ENCODE measurements at places on chromosomes 7 and 10.
A peak's percentile ranks its signal among the peaks of the same experiment; 100 is the strongest.

DNA sequence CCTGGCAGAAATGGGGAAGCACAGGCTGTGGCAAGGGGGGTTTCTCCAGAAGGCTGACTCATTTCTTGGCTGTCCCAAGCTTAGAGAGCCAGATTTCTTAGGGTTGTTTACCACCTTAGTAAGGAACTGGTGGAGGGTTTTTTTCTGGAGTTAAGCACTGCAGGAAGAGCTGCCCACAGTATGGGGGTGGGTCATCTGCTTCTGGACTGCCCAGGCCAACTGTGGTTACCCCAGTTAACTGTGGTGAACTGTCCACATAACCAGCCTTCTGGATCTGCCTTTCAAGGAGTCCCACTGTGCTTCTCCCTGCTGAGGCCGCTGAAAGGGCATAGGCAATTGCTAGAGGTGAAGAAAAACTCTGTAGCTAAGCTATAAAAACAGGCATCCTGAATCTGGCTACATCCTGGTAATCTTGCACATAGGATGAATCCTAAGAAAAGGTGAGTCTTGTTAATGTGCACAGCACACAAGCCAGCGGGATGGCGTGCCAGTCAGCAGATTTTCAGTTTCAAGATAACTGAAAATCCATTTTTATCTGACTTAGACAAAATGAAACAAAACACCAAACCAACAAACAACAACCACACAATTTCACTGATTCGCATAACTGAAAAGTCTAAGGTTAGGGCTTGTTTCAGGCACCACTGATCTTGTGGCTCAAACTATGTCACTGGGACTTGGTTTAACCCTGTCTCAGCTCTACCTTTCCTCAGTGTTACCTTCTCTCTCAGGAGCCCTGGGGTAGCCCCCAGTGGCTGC, 21.6 kb upstream of the TSPAN33 start:
- no peak for DNase-seq

GRCh38 chr10:87559392-87559791, 54.7 kb downstream of the MINPP1 start:
- DNase-seq = peak; percentile 15

- no peak for DNase-seq
Measured at GRCh38 chr10:119132521-119133345, 28.8 kb downstream of the DENND10 start.

DNA sequence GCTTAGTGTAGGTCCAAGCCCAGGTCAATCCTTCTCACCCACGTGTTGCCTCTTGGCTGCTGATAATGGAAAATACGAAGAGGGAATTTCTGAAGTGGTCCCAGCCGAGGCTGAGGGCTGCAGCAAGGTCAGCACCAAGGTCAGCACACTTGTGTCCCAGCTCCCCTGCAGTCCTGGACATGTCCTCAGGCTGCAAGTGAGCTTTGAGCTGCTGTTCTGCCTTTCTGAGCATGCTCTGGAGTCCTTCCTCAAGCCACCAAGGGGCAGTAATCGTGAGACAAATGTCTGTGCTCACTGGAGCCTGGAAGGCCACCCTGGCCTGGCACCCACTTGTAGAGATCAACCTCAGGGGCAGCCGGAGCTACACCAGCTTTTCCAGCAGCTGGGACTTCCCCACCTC, 28.3 kb downstream of the DRGX start:
- DNase-seq = no peak

DNA sequence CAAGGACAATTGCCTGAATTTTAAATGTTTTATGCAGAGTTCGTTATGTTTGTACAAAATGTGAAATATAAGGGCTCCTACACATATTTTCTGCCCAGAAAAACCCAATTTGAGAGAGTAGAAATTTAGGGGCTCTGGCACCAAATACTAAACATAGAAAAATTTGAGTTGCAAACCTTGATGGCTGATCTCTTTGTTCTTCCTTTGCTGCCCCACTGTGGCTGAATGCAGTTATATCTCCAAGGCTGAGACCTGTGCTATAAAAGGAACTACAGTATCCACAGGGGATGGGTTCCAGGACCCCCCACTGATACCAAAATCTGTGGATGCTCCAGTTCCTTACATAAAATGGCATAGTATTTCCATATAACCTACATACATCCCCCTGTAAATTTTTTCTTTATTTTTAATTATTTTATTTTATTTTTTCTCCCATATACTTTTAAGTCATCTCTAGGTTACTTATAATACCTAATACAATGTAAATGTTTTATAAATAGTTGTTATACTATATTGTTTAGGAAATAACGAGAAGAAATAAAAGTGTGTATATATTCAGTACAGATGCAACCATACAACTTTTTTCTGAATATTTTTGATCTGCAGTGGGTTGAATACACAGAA, 22.5 kb downstream of the CFAP43 start:
- peak; percentile 32 for DNase-seq

DNA sequence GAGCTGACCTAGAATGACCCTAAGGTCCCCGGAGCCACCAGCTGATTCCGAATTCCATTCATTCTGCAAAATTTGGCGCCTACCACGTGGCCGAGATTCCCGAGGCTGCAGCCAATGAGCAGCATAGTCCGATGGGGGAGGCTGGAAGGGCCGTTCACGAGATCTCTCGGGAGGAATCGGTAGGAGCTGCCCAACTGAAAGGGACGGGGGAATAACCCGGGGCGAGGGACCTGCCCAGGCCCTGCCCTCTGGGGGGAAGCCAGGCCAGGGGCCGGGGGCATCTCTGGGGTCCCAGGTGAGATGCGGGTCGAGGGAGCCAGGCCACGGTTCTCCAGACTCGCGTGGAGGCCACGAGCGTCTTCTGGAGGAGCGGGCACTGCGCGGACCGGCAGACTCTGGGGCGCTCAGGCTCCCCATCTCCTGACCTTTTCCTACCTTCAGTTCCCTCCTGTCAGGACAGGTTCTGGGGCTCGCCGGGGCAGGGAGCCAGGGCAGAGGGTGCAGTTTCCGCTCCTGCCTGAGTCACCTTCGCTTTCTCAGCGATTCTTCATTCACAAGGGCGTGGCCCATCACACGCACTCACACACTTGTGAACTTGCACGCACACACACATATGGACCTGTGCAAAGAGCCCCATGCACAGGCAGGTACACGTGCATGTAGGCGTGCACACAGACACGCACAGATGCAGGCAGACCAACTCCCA, 173.4 kb downstream of the RNF216 start:
- DNase-seq = no peak

All from NT2/D1 (cell line).